ENCODE measurements at places on chromosomes 2 and 18.
A peak's percentile ranks its signal among the peaks of the same experiment; 100 is the strongest.

- peak; percentile 65 for DNase-seq
Observed at GRCh38 chr18:9095297-9096006, 7.0 kb upstream of the NDUFV2 start.

DNA sequence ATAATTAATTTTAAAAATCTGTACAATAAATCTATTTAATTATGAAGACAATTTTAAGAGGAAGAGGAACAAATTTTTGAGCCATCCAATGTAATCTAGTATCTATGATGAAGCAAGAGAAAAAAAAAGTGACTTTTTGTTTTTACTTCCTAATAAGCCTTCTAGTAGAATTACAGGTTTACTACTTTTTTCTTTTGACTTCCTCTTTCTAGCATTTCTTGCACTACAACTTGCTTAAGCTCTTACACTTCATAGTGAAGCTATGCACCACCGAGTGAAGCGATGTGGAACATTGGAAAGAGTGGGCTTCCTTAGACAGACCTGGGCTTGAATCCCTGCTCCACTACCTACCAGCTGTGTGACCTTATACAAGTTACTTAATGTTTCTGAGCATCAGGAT lies 2.1 kb downstream of the SERPINB2 start:
- DNase-seq: no peak

GRCh38 chr2:237806334-237806733 lies 7.8 kb downstream of the RBM44 start:
- DNase-seq: no peak

GRCh38 chr2:210917465-210917864 lies 361.1 kb downstream of the CPS1 start:
- no peak for DNase-seq

- no peak for DNase-seq
Observed at GRCh38 chr2:134792186-134792585, 46.2 kb upstream of the ACMSD start.

DNA sequence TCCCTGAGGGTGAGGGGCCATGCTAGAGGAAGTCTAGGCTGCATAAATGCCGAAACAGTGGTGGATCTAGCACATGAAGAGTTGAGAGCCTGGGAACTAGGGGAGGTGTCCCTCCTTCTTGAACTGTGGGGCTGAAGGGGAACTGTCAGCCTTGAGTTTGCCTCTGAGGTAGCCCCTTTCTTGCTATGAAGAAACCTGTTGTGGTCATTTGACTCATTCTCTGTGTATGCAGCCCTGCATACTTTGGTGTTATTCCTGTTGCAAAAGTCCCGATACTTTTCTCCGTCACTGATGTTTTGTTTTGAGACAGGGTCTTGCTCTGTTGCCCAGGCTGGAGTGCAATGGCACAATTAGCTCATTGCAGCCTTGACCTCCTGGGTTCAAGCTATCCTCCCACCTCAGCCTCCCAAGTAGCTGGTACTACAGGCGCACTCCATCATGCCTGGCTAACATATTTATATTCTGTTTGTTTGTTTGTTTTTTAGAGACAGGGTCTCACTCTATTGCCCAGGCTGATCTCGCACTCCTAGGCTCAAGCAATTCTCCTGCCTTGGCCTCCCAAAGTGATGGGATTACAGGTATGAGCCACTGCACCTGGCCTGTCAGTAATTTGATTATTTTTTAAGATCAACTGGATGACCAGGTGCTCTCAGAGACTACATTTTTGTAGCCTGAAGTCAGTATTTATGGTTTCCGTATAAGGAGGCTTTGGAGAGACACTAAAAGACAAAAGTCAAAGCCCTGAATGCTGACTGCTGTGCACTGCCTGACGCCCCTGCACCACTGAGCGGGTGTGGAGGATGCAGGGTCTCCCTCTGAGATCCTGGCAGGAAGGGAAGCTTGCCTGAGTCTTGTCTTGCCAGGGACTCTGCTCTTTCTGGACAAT lies 126.0 kb upstream of the MSH6 start:
- no peak for DNase-seq

DNA sequence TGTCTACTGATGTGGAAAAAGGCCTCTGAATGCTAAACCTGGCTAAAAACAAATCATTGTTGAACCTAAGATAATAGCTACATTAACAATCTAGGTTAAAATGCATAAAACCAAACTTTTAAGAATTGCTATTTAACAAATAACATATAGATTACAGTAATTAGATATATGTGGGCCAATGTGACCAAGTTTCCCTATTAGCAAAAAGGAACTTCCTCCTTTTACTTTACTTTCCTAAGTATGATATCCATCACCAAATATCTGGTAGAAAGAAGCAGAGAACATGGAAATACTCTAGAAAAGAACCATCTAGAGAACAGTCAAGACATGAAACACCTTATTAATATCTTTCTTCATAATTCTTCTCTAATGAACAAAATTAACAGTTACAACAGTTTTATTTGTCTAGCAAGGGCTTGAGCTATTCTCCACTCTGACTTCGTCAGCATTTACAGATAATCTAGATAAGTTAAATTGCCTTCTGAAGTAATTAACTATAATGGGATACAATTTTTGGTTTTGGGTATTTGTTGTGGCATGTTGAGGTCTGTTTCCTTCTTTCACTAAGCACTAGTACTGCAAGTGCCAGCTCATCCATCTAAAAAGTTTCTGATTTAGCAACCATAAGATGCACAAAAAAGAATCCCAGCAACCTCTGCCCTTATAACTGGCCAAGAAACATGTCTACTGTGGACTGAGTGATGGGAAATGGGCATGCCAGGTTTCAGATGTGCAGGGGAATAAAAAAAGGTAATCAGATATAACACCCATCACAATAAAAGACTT lies 53.3 kb downstream of the MEMO1 start:
- DNase-seq: no peak

GRCh38 chr2:108971661-108972566 lies 17.1 kb downstream of the EDAR start:
- DNase-seq: no peak

DNA sequence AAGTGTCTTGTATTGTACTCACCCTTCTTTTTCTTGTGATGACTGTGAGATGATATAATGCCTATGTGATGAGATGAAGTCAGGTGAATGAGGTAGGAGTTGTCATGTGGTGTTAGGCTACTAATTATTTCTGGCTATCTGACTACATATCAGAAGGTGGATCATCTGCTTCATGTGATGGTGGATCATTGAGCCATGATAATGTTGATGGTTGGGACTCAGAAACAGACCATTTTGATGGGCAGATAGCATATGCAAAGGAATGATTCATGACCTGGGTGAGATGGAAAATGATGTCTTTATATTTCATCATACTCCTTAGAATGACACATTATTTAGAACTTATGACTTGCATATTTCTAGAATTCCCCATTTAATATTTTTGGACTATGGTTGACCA lies 19.5 kb downstream of the ANKRD30B start:
- DNase-seq: no peak

- DNase-seq: no peak
Observed at GRCh38 chr2:105329197-105329554, 359 bp downstream of the TGFBRAP1 start.

DNA sequence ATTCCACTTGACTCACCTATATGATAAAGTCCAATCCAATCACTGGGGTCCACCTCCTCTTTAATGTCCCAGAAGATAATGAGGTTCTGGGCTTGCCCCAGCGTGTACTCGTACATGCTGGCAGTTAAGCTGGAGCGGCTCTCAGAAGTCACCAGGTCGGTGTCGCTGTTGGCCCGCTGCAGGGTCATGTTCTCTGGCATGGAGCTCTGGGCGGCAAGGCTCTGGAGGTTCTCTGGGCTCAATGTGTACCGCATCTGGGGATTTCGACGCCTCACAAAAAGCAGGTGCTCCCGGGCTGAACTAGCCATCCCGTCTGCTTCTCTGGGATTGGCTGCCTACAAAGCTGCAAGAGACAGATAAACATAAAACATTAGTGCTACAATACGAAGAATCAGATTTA lies 206.4 kb upstream of the CCDC150 start:
- DNase-seq: no peak

GRCh38 chr2:54394392-54394791 lies 61.7 kb upstream of the SPTBN1 start:
- DNase-seq: no peak

- DNase-seq: no peak
Observed at GRCh38 chr2:183798535-183798934, 674.3 kb downstream of the NUP35 start.

- no peak for DNase-seq
Observed at GRCh38 chr18:77870894-77871293, 621.2 kb downstream of the GALR1 start.

DNA sequence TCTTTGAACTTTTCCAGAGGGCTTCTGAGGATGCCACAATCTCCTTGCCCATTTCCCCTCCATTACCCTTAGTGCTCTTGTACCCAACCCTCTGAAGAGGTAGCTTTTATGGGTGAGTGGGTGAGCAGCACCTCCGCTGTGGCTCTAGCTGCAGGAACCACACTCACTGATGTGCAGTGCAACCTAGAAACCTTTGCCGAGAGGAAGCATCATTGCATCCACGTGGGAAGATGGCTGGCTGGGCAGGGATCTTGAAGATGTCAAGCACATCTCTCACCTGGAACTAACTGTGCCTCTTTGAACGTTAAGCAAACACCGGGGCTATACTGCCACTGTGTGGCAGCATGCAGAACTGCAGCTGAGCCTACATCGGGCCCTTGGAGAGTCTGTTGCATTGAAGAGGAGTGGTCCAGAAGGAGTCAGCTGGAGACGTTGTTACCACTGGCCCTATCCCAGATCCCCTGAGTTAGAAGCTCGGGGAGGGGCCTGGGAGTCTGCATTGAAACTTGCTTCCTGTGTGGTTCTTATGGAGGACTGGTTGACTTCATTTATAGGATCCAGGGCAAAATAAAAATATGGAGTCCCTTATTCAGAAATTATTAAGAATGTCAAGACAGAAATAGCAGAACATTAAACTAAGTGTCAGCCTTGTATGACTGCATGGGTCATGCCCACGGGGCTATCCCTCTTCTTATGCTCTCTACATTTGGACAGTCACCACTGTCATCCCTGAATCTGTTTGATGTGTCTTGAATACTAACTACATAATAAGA lies 28.7 kb downstream of the IGFBP5 start:
- peak; percentile 39 for DNase-seq

- no peak for DNase-seq
Observed at GRCh38 chr18:45567123-45567522, 48.2 kb upstream of the SLC14A2 start.

DNA sequence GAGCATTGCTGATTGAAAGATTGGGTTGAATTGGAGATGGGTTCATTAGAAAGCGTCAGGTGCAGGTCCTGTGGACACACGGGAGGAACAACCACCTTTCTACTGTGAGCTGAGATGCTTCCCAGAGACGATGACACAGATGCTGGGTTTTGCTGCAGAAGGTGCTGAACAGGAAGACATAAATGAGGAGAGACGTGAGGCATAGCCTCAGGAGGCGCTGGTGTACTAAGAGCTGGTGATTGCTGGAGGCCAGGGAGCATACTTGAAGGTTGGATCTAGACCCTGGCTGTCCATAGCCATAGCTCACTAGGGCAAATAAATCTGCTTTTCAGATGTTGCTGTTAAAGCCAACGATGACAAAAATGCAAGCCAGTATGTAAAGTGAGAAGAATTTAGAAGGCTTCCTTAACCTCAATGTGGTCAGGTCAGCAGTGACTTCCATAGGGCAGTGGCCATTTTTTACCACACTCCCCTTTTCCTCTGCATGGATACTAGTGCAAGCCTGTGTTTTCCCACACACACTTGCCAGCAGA lies 153.7 kb downstream of the SOX11 start:
- no peak for DNase-seq

DNA sequence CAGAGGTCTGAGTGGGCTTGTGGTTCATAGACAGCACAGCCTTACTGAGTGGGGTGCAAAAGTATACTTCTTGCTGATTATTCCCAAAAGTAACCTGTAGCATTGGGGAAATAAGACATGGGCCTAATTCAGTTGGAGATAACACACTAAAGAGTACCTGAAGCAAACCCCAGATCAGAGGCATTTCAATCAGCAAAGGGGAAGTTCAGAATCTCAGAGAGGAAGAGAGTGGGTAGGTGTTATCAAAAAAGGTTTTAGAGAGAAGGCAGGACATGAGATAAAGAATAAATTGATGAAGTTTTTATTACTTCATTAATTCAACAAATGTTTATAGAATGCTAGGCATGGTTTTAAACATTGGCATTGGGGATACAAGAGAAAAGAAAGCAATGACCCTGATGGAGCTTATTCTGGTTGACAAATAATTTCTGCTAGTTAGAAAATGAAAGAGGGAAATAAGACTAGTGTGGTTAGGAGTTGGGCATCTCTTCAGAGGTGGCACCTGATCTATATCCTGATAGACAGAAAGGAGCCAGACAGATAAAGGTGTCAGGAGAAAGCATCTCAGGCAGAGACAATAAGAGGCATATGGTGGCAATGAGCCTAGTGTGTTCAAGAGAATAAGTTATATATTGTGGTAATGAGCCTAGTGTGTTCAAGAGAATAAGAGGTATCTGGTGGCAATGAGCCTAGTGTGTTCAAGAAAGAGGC lies 153.8 kb upstream of the SETBP1 start:
- DNase-seq: no peak

DNA sequence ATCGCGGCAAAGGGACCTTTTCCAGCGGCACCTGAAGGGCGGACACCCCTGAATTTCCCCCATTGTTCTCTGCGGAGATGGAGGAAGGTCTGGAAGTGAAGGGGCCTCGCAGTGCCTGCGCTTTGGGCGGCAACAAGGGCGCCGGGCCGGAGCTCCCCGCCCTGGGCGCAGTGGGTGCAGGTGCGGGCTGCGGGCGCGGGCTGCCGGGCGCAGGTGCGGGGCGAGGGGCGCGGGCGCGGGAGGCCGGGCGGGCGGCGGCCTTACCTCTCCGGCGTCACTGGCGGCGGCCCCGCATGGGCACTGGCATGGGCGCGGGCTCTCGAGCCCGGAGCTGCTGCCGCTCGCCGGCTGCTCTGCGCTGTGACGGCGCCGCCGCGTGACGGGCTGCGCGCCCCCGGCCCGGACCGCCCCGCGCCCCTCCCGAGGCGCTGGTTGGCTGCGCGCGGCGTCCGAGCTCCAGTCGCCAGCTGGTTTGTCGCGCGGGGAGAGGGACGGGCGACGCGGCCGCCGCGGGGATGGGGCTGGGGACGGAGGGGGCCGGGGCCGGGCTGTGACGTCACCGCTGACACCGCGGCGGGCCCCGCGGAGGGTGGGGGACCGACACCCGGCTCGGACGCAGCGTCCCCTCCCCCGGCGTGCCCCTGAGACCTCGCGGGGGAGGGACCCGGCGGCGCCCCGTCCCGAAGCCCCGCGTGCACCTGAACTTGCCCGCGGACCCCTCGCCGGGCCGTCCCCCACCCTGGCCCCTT lies at the start of gene KIF1A:
KIF1A (minus strand) TSS at position 362 of the 749 bp plus-strand sequence. CDS start 22,467 bp downstream, outside the sequence.
- DNase-seq: no peak

- DNase-seq: no peak
Observed at GRCh38 chr2:68435615-68436014, 31.5 kb downstream of the FBXO48 start.

Data from stimulated activated CD4-positive, alpha-beta T cell treated with anti-CD3 and anti-CD28 coated beads, Interleukin-15, amount 100 ng/mL, for 48 hours (primary cell).